Activated CD4-positive, CD25-positive, alpha-beta regulatory T cell treated with anti-CD3 and anti-CD28 coated beads, Interleukin-2, amount 50 U/mL, for 16 hours (primary cell): ENCODE measurements at places on chromosomes 11 and 22.

DNA sequence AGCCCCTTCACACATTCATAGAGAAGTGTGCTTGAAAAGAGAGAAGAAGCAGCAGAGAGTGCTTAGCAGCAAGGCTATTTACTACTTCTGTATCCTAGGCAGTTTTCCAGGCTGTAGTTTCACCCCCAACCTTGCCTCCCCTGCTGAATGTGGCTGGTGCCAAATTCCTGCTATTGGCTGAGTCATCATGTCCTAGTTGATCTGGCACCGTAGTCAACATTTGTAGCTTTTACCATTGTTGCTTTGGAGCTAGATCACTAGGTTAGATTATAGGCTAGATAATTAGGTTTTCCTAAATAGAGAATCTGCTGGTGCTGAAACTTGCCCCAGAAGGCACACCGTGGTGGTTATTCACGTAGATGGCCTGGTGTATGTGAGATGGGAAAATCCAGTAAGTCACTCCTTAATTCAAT, 32.7 kb downstream of the ARHGAP42 start:
- no peak for DNase-seq

GRCh38 chr22:37564111-37564711, 3.9 kb downstream of the CDC42EP1 start:
- DNase-seq = no peak

DNA sequence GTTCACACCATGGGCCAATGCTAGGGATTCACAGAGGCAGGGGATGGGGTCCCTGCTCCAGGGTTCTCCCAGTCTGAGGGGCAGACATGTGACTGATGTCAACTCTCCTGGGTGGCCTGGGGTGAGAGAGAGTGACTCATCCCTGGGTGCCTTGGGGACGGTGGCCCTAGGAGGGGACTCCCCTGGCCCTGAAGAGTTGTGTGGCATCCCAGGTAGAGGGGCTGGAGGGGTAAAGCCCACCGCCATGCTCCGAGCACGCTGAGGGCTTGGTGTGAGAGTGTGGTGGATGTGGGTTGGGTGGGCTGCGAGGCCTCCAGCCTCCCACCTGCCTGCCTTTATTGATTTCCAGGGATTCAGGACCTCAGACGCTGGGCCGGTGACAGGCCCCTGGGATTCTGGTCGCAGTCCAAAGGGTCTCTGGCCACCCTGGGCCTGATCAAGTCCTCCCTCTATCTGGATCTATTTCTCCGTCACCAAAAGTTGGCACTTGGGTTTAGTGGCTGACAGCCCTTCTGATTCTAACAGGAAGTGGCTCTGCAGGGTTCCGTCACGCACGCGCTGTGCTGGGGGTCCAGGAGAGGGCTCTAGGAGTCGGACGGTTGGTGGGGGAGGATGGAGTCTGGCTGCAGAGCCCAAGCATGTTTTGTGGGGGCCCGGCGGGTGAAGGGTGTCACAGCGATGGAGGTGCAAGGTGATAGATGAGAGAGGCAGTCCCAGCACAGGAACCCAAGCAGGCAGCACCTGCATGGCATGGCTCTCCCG, 27.3 kb upstream of the WNT7B start:
- no peak for DNase-seq

DNA sequence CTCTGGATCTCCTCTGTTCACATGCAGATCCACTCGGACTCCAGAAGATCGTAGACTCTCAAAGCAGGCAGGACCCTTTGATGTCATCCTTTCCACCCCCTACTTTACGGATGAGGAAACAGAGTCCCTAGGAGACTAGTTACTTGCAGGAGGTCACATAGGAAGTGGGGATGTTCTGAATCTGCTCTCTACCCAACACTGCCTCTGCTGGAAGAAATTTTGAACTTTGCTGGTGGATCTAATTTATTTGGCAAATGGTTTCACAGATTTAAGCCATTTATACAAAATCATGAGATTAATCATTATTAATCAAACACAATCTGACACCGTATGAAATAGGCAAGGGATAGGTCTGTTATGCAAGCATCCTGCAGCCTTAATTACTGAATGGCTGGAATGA, 55.0 kb upstream of the USP47 start:
- DNase-seq = no peak

GRCh38 chr11:33585586-33586209, 114.9 kb downstream of the C11orf91 start:
- no peak for DNase-seq

DNA sequence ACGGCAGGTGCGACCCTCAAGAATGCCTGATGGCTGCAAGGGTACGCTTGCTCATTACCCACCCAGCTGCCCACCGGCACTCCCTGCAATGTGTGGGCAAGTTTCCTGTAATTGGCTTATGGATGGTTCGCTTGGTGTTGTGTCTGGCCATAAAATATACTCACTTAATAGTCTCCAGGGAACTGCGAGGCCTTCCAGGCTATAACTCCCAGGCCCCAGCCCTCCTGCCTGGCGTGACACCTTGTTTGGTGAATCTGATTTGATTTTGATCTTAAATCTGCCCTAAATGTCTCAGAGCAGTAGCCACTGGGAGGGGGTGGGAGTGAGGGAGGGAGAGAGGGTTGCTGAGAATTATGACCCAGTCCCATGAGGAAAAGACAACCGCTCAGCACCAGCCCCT, 572.2 kb downstream of the BUD13 start:
- DNase-seq = no peak
